Pulmonary artery endothelial cell (primary cell): ENCODE measurements at places on chromosomes 5 and 9. TPM values are rescaled to one million over a fixed set of nuclear protein-coding genes. Genes with fewer than 3 reads are reported as not detected.

The ADAMTSL2 gene
- total RNA-seq, result not detected in 2 replicates

The SLC6A7 gene
- total RNA-seq, result not detected in 2 replicates

The TMEM8B gene
- 0.35 and 0.59 TPM in 2 replicates for total RNA-seq

The AJM1 gene
- total RNA-seq, result 0.66 and 0.78 TPM in 2 replicates

The TMOD1 gene
- 0.26 and 1.5 TPM in 2 replicates for total RNA-seq

The GARIN3 gene
- not detected in 2 replicates for total RNA-seq

The PRRX2 gene
- total RNA-seq, result not detected in 2 replicates

The DMRTA1 gene
- total RNA-seq, result 0.20 and 0.35 TPM in 2 replicates

The HMCN2 gene
- under 0.01 TPM in 2 replicates for total RNA-seq

The ANGPTL2 gene
- total RNA-seq, result 15.5 and 17.8 TPM in 2 replicates

The CHSY3 gene
- 2.1 and 3.6 TPM in 2 replicates for total RNA-seq

The PTGER4 gene
- 39.1 and 107 TPM in 2 replicates for total RNA-seq

The ENTREP1 gene
- 1.5 and 3.5 TPM in 2 replicates for total RNA-seq

The ADAMTS12 gene
- total RNA-seq, result 0.39 TPM in 1 of 2 replicates, not detected in the other

The FAM81B gene
- 0.20 TPM in 1 of 2 replicates, not detected in the other for total RNA-seq

The NDUFS6 gene
- total RNA-seq, result 57.7 and 68.9 TPM in 2 replicates

The PITX1 gene
- total RNA-seq, result 0.04 and 0.26 TPM in 2 replicates

The ENTPD2 gene
- not detected in 2 replicates for total RNA-seq

The CD14 gene
- 0.26 and 0.49 TPM in 2 replicates for total RNA-seq

The GRM6 gene
- total RNA-seq, result not detected in 2 replicates

The FOXD4L6 gene
- 0.07 TPM in 1 of 2 replicates, not detected in the other for total RNA-seq

The GAPT gene
- total RNA-seq, result not detected in 2 replicates

The GPR150 gene
- 0.20 and 0.32 TPM in 2 replicates for total RNA-seq

The IFNA17 gene
- total RNA-seq, result not detected in 2 replicates

The AK1 gene
- total RNA-seq, result 50.2 and 56.2 TPM in 2 replicates

The WDR38 gene
- total RNA-seq, result 0.07 TPM in 1 of 2 replicates, not detected in the other

The CDHR2 gene
- not detected in 2 replicates for total RNA-seq

The RNF208 gene
- 0.07 and 0.33 TPM in 2 replicates for total RNA-seq

The CYLC2 gene
- not detected in 2 replicates for total RNA-seq

The CLIC3 gene
- total RNA-seq, result 0.33 and 0.46 TPM in 2 replicates

The ROPN1L gene
- total RNA-seq, result 0.42 and 0.59 TPM in 2 replicates

The SLC22A5 gene
- 2.8 and 3.8 TPM in 2 replicates for total RNA-seq

The SPOCK1 gene
- 70.3 and 324 TPM in 2 replicates for total RNA-seq

The PCDHGA12 gene
- total RNA-seq, result 5.1 and 8.7 TPM in 2 replicates

The ZNF474 gene
- 0.07 TPM in 2 replicates for total RNA-seq

The NSMF gene
- 20.6 and 23.9 TPM in 2 replicates for total RNA-seq

The TMC1 gene
- 0.46 and 0.99 TPM in 2 replicates for total RNA-seq

The TERT gene
- 0.07 TPM in 1 of 2 replicates, not detected in the other for total RNA-seq

The SPATA31D4 gene
- not detected in 2 replicates for total RNA-seq

The PLPP7 gene
- 1.5 and 3.6 TPM in 2 replicates for total RNA-seq

The CDC20B gene
- 0.07 and 0.14 TPM in 2 replicates for total RNA-seq

The PLAC8L1 gene
- not detected in 2 replicates for total RNA-seq

The SHLD3 gene
- 3.9 and 5.5 TPM in 2 replicates for total RNA-seq

The DTWD2 gene
- 1.6 and 2.7 TPM in 2 replicates for total RNA-seq

The ARHGEF37 gene
- total RNA-seq, result 7.3 and 9.2 TPM in 2 replicates

The CDX1 gene
- not detected in 2 replicates for total RNA-seq

The PPWD1 gene
- total RNA-seq, result 29.9 and 44.7 TPM in 2 replicates
